WERI-Rb-1 (cell line): ENCODE measurements at places on chromosomes 3 and 15.

DNA sequence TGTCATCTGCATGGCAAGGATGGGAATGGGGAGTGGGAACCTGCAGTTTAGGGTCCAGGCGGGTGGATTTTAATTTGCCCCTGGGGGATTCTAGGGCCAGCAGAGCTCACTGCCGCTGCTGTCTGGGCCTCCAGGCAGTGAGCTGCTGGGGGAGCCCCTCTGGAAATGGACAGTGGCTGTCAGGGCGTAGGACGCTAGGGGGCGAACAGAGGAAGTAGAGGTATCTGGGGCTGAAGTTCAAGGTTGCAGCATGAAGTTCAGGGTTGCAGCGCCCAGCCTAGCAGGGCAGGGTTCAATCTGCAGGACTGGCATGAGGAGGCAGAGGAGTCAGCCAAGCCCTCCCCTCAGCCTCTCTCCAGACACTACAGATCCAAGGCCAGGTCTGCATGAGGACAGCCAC, 49.5 kb downstream of the APBA2 start:
- no peak for DNase-seq

DNA sequence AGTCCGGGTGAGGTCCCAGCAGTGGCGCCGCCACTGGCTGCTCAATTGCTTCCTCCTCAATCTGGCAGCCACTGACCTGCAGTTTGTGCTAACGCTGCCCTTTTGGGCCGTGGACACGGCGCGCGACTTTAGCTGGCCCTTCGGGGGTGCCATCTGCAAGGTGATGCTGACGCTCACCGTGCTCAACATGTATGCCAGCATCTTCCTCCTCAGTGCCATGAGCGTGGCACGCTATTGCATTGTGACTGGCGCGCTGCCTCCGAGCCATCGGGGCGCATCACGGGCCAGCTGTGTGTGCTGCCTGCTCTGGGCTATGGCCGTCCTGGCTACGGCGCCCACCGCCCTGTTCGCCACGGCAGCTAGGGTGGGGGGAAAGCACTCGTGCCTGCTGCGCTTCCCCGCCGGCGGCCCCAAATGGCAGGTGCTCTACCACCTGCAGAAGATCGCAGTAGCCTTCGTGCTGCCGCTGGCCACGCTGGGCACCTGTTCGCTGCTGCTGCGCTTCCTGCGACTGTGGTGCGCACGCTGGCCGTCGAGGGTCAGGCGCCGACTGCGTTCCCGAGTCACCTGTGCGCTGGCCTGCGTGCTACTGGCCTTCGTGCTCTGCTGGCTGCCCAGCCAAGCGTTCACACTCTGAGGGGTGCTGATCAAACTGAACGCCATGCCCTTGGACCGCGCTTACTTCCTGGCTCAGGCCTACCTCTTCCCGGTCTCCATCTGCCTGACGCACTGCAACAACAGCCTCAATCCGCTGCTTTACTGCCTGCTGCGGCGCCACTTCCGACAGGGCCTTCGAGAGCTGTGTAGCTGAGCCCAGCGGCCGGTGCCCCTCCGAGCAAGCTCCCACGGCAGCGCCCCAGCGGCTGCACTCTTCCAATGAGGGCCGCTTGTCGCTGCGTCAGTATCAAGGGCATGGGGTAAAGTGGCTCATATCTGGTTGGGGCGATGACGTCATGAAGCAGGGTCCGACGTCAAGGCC, 20.3 kb upstream of the ADAMTS7 start:
- DNase-seq: no peak

DNA sequence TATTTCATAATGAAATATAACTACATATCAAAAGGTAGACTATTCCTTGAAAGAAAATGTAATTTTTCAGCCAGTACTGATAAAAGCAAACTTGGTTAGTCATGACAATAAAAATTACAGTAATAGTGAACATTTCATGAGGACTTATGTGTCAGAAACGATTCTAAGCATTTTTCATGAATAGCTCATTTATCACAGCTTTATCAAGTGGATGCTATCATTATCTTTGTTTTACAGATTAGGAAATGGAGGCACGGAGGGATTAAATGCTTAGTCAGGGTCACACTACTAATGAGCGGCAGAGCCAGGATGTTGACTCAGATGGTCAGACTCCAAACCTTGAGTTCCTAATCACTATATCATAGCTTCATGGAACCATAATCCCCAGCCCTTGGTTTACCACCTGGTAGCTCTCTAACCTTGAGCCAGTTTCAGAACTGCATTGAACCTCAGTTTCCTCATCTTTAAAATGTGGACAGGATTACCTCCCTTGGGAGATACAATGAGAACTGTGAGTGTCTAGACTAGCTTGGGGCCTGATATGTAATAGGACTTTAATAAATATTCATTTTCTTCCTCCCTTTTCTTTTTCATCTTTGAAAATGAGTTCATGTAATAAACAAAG, 85.4 kb downstream of the TNIK start:
- peak; percentile 35 for DNase-seq

DNA sequence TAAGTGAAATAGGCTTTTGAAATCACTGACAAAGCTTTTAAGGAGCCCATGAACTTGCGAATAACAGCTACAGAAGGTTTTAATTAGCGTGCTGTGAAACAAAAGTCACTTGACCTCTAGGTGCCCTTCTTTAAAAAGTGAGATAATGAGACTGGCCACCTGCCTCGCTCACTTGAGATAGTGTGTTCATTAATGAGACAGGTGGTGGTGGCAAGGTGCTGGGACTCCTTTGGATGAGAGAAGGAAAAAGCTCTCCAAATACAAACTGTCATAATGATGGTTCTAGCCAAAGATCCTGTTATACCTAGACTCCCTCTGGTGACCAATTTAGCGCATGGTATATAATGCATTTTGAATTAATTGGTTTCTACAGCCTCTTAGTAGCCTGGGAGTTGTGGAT, 22.7 kb upstream of the IREB2 start:
- peak; percentile 53 for DNase-seq

- no peak for DNase-seq
These were observed 189.5 kb downstream of the WDR72 start for GRCh38 chr15:53569751-53570480.

GRCh38 chr3:53155760-53156159, 5.2 kb upstream of the PRKCD start:
- peak; percentile 82 for DNase-seq

DNA sequence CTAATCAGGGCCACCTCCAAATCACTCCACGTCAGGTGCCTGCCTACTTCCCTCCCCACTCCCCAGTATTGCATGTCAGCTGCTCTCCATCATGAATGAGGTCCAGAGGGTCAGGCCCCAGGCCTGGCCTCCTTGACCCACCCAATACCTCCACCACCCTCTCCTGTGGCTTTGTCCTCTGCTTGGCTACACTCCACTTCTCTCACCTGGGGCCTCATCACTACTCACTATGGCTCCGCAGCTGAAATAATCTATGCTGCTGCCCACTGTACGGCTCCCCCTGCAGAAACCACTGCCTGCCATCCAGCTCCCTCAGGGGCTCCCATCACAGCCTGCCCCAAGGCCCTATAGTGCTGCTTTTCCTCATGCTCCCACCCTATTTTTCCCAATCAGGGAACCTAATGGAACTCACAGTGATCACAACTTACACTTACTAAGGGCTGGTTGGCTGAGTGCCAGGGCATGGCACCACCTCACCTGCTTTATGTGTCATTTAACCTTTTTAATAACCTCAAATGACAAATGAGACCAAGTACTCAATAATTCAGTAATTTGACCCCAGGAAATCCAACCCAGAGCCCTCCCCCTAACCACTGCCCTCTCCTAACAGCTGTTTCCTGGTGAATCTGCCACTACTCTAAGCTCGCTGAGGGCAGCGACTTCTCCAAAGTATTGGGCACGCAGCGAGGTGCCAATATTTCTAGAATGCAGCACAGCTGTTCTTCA, 2.3 kb downstream of the GORASP1 start:
- DNase-seq: no peak
